ENCODE measurements at places on chromosomes 4 and X.

GRCh38 chr4:139556724-139557555 lies 921 bp upstream of the SETD7 start:
- DNase-seq = peak; percentile 85

DNA sequence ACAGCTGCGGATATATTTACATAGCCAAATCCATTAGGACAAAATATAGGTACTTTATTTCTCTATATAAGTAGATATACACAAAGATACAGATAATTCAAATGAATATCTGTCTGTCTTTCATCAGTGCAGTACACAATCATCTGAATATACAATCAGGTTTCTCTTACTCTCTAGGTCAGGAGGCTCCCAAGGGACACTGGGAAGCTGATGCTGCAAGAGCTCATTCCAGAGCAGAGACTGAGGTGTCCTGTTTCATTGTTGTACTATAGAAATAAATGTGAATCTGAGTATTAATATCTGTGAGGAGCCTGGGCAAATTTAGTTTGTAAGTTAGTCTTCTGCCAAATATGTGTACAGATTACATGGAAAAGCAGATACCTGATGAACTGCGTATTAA lies 4.2 kb downstream of the TLL1 start:
- no peak for DNase-seq

- no peak for DNase-seq
Observed at GRCh38 chr4:78599931-78600375, 48.4 kb downstream of the ANXA3 start.

DNA sequence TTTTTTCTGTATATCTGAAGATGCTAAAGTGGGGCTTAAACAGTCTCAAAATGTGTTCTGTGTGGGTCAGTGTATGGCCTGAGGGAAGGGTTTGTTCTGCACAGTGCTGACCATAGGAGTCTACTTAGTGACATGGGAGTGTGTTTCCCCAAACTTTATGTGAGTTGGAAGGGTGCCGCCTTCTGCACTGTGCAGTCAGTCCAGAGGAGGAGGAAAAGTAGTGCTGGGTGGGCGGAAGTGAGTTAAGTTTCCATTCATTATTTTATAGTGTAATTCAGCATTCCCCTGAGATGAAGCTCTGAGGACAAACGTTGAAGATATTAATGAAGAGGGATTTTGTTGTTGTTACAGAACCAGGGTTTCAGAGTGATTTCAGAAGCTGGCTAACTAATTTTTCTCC lies 2.9 kb downstream of the CHST7 start:
- DNase-seq = peak; percentile 61

- no peak for DNase-seq
Observed at GRCh38 chr4:84578540-84579402, 4.2 kb upstream of the CDS1 start.
